Activated CD4-positive, alpha-beta T cell treated with anti-CD3 and anti-CD28 coated beads, Interleukin-2, amount 10 ng/mL, durations not matched to agents 7 days and 5 days (primary cell): ENCODE measurements at places on chromosomes 16 and 17. TPM values are rescaled to one million over a fixed set of nuclear protein-coding genes. Genes with fewer than 3 reads are reported as not detected.

CALB2 gene
- not detected for total RNA-seq

TBC1D3E gene
- total RNA-seq: not detected

CDRT15 gene
- total RNA-seq: not detected

DNA sequence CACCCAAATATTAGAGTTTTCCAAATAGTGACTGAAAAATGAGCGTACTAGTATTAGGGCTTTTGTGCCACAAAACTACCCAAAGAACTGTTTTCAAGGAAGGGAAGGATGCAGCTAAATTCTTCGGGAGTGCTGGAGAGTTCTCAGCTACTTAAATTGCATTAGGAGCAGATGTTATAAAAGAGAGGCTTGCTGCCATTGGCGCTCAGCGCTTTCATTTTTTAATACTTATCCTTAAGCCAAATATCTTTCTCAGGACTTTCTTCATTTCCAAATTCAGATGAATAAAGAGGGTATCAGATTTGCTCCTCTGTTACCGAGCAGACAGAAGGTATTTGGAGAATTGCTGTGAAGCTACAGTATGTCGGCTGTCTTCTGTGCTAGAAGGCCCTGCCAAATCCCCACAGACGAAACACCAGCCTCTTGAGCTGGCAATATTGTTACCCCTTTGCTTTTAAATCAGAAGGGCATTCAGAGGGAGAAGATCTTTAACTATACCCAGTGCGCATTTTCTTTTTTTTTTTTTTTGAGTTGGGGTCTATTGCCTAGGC, 47.2 kb upstream of the CLEC18A start:
- no peaks in the 10 kb centered on the region for H3K27me3 ChIP-seq
- H3K4me1 ChIP-seq: no peaks in the 10 kb centered on the region
- H3K4me3 ChIP-seq: no peak overlapping the region
- H3K27ac ChIP-seq: no peak overlapping the region
- H3K36me3 ChIP-seq: peaks cover 9% of the 10 kb centered on the region
- DNase-seq: no peak

GRCh38 chr17:50337956-50338355, 8.0 kb upstream of the XYLT2 start:
- peaks cover 8% of the 10 kb centered on the region for H3K4me1 ChIP-seq
- no peaks in the 10 kb centered on the region for H3K27me3 ChIP-seq
- no peak overlapping the region for H3K4me3 ChIP-seq
- DNase-seq: no peak
- peaks cover 2% of the 10 kb centered on the region for H3K36me3 ChIP-seq

AGRP gene
- total RNA-seq: not detected

DNA sequence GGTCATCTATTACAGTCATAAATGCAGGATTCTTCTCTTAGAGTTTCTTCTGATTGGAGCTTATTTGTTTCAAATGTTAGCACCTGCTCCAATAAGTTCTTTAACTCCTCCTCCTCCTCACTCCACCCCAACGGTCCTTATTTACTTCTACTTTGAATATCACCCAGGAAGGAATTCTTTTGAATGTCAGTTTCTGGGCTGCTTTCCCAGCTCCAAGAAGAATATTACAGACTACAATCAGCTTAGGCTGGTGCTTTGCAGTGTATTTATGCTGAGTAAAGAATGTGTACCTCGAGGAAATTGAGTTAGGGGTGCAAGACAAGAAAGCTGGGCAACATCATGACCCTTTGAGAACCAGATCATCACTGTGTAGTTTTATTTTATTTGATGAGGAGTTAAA, 30.8 kb downstream of the MAP3K3 start:
- H3K4me1 ChIP-seq: peaks cover 9% of the 10 kb centered on the region
- H3K36me3 ChIP-seq: peaks cover 38% of the 10 kb centered on the region
- no peak for DNase-seq
- no peak overlapping the region for H3K4me3 ChIP-seq

DNA sequence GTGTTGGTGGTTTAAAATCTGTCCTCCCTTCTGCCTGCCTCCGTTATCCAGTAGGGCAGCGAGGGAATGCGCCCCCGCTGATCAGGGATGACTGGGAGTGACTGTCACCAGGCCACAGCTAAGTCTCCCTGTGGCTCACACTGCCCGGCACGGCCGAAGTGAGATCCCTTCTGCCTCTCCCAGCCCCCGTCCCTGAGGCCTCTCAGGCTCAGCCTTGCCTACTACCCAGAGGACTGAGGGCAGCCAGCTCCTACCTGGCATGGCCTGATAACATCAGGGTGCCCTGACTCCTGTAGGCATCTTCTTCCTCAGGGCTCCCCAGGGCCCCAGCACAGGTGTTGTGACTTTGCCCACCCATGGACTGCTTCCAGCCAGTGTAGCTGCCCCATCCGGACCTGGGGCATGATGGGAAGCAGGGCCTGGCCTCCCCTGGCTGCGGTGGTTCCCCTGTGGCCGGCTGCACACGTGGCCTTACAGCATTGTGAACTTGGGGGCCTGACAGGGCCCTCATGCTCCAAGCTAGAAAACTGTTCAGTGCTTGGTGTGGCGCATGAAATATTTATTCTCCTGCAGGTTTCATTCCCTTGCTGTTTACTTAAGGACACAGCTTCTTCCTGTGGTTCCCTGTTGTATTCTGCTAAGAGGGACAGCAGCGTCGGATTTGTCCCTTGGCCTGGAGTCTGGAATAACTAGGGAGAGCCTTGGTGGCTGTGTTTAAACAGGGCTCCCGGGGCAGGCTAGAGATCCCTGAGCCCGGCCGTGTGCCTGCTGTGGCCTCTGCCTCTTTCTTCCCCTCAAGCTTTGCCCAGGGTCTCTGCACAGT, 30.0 kb downstream of the GINS2 start:
- peaks cover 5% of the 10 kb centered on the region for H3K36me3 ChIP-seq
- no peak for DNase-seq
- H3K27ac ChIP-seq: no peak overlapping the region
- H3K4me3 ChIP-seq: no peak overlapping the region
- H3K27me3 ChIP-seq: no peaks in the 10 kb centered on the region
- peaks cover 2% of the 10 kb centered on the region for H3K4me1 ChIP-seq

ITGAD gene
- not detected for total RNA-seq

DNA sequence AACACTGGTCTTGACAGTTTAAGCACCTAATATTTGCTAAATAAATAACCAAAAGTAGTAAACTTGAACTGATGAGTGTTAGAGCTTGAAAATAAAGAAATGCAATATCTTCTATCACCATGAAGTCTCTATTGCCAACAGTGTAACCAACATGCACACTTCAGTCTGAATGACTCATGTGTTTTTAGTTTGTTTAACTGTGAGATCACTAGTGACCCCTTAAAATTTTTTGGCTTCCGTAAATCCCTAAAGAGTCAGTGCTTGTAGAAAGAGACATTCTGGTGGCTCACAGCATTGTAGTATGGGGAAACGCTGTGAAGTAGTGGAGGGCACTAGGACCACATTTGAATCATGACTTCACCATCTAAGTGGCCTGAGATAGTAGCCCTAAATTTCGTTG, 341.1 kb downstream of the PMP22 start:
- H3K27me3 ChIP-seq: peaks cover under 1% of the 10 kb centered on the region
- no peak for DNase-seq
- H3K27ac ChIP-seq: no peak overlapping the region
- H3K4me1 ChIP-seq: no peaks in the 10 kb centered on the region
- H3K36me3 ChIP-seq: no peaks in the 10 kb centered on the region
- H3K4me3 ChIP-seq: no peak overlapping the region

DNA sequence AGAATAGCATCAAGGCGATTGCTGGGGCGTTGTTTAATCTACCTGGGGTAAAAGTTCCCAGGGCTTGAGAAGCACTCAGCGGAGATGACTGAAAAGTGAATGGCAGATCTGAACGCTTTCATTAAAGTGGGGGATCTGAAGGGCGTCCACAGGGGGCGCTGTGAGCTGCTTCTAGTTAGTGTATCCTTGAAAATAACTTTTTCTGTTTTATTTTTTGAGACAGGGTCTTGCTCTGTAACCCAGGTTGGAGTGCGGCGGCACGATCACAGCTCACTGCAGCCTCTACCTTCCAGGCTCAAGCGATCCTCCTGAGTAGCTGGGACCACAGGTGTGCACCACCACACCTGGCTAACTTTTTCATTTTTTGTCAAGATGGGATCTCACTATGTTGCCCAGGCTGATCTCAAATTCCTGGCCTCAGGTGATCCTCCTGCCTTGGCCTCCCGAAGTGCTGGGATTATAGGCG, 360.4 kb downstream of the SEC14L1 start:
- H3K27me3 ChIP-seq: no peaks in the 10 kb centered on the region
- H3K4me3 ChIP-seq: no peak overlapping the region
- peaks cover 29% of the 10 kb centered on the region for H3K36me3 ChIP-seq
- H3K4me1 ChIP-seq: peaks cover 3% of the 10 kb centered on the region
- peak; percentile 46 for DNase-seq

GPR139 gene
- total RNA-seq: not detected

MEIOC gene
- 0.46 TPM for total RNA-seq

DNA sequence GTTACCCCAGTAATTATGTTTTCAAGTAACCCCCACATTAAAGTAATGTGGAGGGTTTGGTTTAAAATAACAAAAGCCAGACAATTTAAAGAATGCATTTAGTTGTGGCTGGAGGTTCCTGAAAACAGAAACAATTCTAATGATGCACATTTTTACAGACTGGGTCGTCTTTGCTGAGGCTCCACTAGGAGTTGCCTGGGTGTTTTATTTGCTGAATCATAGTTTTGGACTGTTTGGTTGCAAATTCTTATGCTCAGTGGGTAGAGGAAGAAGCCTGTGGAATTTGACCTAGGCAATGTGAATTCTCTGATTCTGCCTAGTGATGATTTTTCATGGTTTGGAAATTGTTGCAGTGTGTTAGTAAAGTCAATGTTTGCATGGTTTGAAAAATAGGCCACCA, 16.3 kb downstream of the SHISA9 start:
- no peak overlapping the region for H3K4me3 ChIP-seq
- H3K27me3 ChIP-seq: no peaks in the 10 kb centered on the region
- no peak for DNase-seq

DNA sequence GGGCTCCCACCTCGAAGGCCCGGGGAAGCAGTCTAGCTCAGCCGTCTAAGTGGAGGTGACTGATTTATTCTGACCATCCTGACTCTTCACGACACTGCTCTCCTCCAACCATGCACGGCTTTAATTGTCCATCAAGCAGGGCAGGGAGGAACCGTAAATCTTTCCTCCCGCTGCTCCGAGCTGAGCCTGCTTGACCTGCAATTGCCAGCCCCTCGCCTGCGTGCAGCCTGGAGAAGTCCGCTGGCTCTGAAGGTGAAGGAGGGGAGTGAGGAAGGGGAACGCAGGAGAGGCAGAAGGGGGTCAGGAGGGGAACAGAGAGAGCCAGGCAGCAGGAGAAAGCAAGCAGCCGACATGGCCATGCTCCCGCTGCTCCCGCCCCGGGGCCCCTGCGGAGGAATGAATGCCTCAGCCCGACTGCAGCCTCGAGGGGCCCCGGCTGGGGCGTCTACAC, 10.1 kb downstream of the RBFOX3 start:
- H3K4me3 ChIP-seq: no peak overlapping the region
- H3K27me3 ChIP-seq: peaks cover 16% of the 10 kb centered on the region
- no peak for DNase-seq
- H3K36me3 ChIP-seq: no peaks in the 10 kb centered on the region
- no peaks in the 10 kb centered on the region for H3K4me1 ChIP-seq
- H3K27ac ChIP-seq: no peak overlapping the region

DNA sequence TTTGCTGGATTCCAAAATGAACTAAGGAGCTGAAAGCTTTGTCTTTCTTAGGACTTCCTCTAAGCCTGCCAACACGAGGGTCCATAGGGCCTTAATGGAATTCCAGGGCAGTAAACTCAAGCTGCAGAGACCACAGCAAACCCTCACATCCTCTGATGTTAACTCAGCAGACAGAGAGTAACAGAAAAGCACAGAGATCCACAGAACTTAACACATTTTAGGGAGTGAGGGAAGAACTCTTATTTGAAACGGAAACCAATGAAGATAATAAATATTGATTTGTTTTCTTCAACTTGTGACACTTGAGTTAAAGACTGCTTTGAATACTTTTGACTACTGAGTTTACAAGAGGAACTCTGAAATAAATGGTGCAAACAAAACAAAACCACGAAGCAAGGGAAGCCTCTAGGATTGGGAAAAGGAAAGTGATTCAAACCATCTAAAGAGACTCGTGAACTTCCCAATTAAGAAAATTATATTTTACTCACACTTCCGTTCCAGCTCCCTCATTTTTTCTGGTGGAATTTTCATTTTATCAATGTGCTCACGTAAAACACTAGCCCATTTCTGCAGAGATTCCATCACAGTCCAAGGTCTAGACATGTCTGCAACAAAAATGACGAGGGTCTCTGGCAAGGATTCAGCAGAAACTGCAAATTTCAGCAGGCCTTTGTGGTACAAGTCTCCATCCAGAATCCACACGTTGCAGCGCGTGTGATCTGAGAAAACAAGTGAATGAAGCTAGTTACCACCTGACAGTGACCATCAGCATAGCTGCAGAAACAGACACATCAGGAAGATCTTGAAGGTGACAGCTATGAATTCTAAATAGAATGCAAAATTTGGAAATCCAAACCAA, 9.2 kb downstream of the DYNC1LI2 start:
- H3K4me1 ChIP-seq: peaks cover 43% of the 10 kb centered on the region
- H3K4me3 ChIP-seq: no peak overlapping the region
- H3K27ac ChIP-seq: no peak overlapping the region
- H3K27me3 ChIP-seq: no peaks in the 10 kb centered on the region
- no peak for DNase-seq
